ENCODE measurements at places on chromosomes 4 and X. TPM values are rescaled to one million over a fixed set of nuclear protein-coding genes. Genes with fewer than 3 reads are reported as not detected.

GRCh38 chr4:81528979-81529378, 57.3 kb upstream of the RASGEF1B start:
- no peak for DNase-seq

DNA sequence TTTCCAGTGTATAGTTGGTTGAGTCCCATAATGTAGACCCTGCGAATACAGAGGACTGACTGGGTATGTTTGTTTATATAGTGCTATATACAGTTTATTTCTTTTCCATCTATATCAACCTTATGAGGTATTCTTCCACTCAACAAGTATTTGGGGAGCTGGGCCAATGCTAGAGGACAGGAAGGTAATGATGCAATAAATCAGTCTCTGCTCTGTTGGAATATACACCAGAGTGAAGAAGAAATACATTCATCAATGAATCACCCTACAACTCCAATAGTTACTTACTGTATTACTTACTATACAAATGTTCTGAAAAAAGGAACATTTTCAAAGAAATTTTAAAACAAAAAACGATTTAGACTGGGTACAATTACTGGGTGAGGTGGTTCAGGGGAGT, 2.1 kb upstream of the ARSJ start:
- DNase-seq, result no peak

Gene PCDH10
- not detected for total RNA-seq

Gene EVC2
- 2.2 TPM for total RNA-seq

Gene PCDH18
- total RNA-seq, result not detected

DNA sequence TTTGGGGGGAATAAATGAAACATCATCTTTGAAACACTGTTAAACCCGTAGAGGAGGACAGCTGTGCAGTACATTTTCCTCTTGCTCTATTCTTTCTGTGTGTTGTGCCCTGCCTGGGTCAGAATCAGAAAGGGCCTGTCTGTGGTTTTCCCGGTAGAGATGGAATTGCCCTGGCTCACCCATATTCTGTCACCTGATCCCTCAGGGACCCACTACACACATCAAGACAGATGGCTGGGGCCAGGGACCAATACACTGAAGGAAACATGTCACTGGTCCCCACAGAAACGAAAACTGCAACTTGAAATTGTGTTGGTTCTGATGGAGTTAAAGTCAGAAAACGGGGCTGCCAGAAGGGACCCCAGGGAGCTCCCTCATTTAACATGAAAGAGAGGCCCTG, 114.9 kb downstream of the ZNF827 start:
- no peak for DNase-seq

DNA sequence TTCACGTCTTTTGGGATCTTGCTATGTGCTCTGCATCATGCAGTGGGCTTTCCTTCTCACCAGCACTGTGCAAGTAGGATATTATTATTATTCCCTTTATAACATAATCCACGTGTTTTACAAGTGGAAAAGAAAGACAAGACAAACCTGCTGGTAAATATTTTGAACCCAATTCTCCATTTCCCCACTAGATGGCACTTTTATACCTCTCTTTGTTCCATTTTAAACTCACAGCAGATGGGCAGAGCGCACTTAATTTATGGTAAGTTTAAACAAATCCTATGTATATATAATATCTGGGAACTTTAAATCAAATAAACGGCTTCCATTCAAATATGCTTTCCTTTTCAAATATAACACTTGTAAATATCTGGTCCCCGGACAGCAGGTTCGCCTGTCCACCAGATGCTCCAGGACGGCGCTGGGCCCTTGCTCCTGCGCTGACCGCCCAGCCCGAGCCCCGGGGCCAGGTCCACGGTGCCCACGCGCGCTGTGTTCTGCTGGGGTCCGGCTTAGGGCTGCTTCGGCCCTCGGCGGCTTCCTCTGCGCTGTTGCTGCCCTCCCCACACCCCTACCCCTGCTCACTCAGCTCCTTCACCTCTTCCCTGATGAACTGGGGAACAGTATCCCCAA, 31.1 kb downstream of the F11 start:
- DNase-seq, result no peak

- DNase-seq, result no peak
Measured at GRCh38 chr4:151522866-151523519, 114.0 kb downstream of the FHIP1A start.

DNA sequence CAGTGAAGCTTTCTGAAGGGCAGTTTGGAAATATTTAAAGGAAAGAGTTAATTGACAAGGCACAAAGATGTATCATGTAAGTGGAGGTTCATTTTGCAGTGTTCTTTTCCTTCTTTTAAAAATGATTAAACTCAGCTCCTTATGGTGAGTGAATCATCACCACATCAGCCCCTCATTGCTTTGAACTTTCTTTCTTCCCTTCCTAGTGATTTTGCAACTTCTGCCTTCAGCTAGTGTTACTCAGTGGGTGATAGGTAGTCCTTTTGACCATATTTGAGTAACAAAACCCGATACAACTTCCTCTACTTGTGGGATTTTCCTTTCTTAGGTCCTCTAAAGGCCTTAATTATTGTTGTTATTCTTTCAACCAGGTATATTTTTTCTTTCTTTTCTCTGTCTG, 8.2 kb downstream of the ZCCHC4 start:
- peak; percentile 39 for DNase-seq

Gene SLBP
- 63.1 TPM for total RNA-seq

- no peak for DNase-seq
Measured at GRCh38 chr4:83558680-83559079, 22.8 kb downstream of the GPAT3 start.

- no peak for DNase-seq
Measured at GRCh38 chr4:6892909-6893202, 16.8 kb upstream of the TBC1D14 start.

DNA sequence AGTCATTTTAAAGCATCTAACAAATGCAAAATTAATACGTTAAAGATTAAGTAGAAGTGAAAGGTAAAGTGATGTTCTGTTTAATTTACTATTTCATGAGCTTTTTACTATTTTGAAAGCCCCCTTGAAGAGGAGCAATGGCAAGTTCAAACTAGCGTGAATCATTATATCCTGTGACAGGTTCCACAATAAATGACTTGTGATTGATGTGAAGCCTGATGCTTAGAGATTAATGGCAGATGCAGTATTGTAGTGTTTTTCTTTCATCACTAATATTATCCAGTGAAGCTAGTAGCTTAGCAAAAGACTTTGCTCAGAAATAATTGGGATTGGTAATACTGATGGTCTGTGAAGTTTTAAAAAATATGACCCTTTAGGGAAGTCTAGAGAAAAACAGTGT, 57.3 kb downstream of the STOX2 start:
- DNase-seq, result no peak

Gene WDR17
- 0.63 TPM for total RNA-seq

Gene FAM241A
- total RNA-seq, result 4.2 TPM

- no peak for DNase-seq
Measured at GRCh38 chrX:143058120-143058519, 32.4 kb downstream of the SPANXN4 start.

Gene MECP2
- total RNA-seq, result 70.4 TPM

DNA sequence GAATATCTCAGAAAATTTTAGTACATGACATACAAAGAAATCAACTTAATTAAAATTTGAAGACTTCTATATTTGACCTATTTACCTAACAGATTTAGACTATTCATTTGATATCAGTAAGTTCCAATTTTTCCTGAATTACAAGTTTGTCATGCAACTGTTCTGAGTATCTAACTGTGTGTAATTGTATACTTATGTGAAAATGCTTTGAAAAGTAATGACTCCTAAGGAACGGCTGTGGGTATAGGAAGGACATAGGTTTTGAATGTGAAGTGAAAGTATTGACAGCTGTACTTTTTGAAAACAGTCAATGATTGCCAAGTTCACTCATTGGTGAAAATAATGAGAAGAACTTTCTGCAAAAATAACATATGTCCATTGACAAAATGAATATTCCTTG, 2.9 kb downstream of the GRIA2 start:
- DNase-seq, result no peak

DNA sequence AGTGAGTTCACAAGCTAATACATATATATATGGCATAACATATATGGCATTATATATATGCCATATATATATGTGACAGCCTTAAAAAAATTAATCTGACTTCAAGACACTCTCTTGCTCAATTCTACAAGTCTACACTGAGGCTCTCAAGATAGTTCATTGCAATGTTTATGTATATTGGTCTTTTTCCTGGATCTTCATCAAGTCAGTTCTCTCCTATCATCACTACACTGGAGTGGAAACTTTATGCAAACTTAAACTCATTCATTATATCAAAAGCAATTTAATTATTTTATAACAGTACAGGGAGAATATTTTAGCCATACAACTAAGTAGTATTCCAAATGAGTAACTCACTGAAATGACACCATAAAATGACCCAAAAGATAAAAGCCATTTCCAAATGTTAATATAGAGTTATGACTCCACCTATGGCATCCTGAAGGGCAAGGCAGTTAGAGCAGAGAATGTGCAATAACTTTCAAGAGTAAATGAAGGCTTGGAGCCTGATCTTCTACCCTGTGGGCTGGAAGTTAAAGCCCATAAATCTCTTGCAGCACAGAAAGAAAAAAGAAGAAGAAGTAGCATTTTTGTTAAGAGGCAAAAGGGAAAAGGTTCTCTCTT, 176.3 kb upstream of the SLIT2 start:
- DNase-seq, result no peak

- DNase-seq, result no peak
Measured at GRCh38 chr4:145665773-145666172, 14.2 kb upstream of the C4orf51 start.

- DNase-seq, result no peak
Measured at GRCh38 chrX:39802354-39802753, 295.4 kb downstream of the BCOR start.

DNA sequence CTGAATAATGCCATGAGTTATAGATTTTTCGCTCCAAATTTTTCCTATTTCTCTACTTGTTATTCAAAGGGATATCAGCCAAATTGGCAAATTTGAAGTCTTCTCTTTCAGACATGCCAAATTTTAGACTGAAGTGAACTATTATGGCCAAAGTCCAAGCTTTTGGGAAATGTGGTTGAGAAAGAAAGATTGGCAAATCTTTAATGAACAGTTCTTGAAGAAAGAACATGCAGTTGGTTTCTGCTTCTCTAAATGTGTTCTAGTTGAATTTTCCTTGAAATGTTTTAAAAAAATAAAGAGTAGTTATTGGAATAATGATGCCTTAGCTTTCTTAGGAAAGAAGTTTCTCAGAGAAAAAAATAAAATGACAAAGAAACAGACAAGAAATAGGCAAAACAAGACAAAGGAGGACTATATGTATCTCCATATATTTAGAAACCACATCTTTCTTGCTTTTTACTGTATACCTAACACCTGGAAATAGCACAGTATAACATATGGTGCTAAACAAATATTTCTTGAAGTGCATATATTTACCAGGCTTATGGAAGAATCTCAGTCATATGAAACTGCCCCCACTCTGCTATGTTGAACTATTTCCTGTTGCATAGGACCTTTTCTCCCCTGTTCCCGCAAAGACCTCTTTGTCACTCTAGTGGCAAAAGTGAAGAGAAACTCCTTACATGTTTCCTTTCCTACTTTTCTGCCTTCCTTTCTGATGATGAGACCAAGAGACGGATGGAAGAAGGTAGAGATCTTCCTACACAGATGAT, 250.0 kb downstream of the ARHGAP24 start:
- DNase-seq, result no peak
